CD14-positive monocyte (primary cell): ENCODE measurements at places on chromosomes 7 and 10. TPM values are rescaled to one million over a fixed set of nuclear protein-coding genes. Genes with fewer than 3 reads are reported as not detected.

DNA sequence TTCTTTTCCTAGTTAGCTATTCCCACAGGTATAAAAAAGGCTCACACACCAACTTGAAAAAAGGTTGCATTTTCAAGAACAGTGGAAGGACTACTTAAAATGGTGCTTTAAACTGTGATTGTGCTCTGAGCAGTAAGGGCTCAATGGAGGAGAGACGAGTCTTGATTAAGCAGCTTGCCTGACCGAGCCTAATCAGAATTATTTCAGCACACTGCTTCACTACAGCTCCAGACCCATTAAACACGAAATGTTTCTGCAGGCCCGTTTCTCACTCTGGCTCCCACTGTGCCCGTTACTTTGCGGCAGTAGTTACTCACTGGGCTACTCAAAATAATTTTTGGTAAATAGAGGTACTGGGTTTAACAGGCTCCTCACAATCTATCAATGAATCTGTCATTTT lies 126.0 kb downstream of the NRCAM start:
- DNase-seq, result no peak

DNA sequence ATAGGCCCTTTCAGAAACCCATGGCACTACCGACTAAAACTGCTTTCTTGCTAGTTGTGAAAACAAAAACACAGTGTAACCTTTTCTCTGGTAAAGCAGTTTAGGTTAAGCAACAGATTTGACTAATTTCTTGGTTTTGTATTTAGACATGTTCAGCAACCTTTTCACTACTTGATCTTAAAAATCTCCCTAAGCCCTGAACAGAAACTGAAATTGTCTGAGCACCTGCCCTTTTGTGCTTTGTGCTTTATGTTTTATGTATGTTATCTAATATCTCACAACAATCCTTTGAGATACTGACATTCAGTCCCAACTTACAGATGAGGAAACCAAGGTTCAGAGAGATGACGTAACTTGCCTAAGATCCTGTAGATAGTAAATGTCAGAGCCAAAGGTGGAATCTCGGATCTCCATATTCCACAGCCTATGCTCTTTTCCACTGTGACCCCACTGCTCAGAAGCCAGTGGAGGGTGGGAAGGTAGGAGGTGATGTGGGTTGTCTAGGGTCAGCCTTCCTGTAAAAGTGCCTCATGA lies 146.6 kb downstream of the LCOR start:
- DNase-seq, result no peak

GRCh38 chr10:59036311-59037017 lies 140.0 kb upstream of the PHYHIPL start:
- no peak for DNase-seq

GRCh38 chr10:60444494-60445064 lies 54.9 kb upstream of the ANK3 start:
- no peak for DNase-seq

DNA sequence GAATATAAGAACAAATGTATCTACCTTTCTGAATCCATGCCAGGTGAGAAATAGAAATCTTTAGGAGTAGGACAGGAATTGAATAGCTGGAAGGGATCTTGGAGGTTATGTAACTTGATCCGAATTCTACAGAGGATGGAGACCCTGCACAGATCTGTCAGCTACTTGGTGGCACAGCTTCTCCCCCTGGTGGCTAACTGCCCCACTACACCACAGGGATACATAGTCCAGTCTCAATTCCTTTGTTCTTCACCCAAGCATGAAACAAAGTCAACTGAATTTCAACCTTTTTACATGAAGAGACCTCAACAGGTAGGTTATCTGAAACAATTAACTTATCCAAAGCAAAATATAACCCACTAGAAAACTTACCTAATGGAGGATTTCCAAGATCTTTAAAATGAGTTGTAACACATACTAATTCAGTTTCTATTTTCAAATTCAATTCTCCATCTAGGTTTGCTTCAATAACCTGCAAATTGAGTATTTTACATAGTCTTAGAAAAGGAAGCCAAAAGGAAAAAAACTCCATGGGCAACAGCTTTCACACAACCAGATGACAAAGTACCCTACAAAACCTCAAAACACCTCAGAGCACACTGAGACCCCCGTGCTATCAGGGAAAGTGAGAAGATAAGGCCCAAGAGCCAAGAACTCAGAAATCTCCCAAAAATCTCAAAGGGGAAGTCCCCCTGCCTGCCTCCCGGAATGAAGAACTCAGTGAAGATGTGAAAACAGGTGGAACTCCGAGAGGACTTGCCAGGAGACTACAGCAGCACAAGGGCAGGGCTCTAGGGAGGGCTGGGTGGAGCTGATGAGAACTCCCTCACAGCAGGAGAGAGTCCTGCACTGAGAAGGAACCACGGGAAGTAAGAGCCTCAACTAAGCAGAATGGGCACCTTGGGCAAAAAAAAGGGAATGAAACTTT lies 10.3 kb downstream of the HUS1 start:
- peak; percentile 45 for DNase-seq

DNA sequence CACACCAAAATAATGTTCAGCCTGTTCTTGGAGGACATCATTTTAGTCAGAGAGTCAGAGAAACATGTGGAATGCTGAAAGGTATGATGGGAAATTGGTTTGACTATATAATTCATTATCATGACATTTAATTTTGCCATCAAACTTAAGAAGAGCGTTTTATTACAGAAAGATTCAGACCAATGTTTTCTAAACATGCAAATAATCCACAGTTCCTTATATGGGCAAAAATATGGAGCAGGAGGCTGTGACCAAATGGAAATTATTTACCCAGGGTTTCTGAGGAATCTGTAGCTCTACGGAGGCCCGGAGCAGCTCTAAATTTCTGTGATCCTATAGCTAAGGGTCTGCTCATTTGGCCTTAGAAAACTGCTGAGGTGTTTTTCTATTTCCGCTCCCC lies 33.2 kb downstream of the LAMB4 start:
- DNase-seq, result no peak

DNA sequence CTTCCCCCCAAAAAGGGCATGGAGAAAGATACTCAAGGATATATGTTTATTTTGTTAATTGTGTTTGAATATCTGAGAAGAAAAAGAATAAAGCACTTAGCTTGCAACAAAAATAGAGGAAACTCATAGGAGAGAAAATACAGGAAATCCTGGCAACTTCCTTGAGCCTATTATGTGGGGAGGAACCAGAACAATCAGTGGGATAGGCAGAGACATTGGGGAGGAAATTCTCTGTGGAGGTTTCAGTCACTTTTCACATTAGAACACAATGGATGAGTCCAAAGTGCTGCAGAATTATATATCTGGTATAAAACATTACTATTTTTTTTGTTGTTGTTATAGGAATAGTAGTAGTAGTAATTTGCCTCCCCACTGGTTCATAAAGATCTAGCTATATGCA lies 240.1 kb downstream of the THSD7A start:
- no peak for DNase-seq

DNA sequence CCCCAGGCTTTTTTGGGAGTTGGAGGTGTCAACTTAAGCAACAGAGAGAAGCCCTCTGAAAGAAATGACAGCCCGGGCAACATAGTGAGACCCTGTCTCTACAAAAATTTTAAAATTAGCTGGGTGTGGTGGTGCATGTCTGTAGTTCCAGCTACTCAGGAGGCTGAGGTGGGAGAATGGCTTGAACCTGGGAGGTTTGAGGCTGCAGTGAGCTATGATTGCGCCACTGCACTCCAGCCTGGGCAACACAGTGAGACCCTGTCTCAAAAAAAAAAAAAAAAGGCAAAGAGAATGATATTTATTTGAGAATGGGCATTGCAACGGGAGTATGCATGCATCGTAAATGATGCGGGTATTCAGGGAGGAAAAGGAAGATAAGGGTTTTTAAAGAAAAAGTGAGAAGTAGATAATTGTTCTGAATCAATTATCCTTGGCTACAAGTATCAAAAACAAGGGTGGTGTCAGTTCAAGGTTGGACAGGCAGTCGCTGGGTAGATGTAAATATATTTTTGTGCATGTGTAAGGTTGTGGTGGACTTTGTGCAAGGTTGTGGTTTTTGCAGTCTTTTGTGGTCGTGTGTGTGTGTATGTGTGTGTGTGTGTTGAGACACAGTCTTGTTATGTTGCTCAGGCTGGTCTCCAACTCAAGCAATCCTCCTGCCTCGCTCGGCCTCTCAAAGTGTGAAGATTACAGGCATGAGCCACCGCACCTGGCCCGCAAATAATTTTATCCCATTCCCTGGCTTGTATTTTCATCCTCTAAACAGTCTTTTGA lies 65.6 kb downstream of the COL26A1 start:
- no peak for DNase-seq

- peak; percentile 73 for DNase-seq
Observed at GRCh38 chr10:127148933-127149220, 47.5 kb downstream of the INSYN2A start.

MRLN gene
- not detected for polyA plus RNA-seq
